ENCODE measurements at places on chromosomes 4 and X.

- peak; percentile 21 for DNase-seq
Observed at GRCh38 chrX:136711147-136711546, 63.2 kb downstream of the CD40LG start.

DNA sequence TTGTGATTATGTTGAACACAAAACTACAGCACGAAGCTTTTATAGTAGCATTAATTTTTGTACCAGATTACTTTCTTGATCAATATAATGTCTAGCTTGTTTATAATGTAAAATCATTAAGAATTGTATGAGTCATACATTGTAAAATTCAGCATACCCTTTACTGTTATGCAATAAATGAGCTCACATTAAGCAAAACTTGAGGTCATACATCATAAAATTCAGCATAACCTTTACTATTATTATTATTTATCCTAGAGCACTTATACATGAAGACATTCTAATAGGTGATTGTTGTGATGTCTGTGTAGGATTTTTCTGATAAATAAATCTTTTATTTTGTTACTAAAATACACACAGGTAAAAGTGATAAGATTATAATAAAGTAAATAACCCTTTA lies 49.4 kb downstream of the DTHD1 start:
- DNase-seq = no peak

DNA sequence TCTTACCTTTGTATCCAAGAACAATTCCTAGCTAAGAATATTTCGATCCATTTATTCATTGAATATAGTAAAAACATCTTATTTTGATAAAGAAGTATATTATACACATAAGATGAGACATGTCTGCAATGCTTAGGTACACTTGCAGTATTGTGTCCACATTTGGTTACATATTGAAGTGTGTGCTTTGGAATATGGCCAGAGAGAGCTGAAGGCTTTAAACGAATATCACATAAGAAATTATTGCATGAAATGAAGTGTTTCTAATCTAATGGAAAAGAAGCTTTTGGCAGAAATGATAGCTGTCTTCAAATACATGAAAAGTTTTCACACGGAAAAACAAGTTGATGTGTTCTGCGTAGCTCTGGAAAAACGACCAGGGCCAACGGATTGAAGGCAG lies 516.1 kb upstream of the ZFP42 start:
- DNase-seq = no peak

- no peak for DNase-seq
Observed at GRCh38 chr4:44025376-44026020, 423.1 kb downstream of the KCTD8 start.

GRCh38 chr4:128454881-128455280 lies 167.3 kb upstream of the PGRMC2 start:
- DNase-seq = no peak

- peak; percentile 64 for DNase-seq
Observed at GRCh38 chrX:10190367-10190766, 33.6 kb downstream of the CLCN4 start.

- DNase-seq = no peak
Observed at GRCh38 chrX:148854306-148854705, 353.9 kb downstream of the AFF2 start.

GRCh38 chr4:102338405-102338804 lies 6.9 kb downstream of the SLC39A8 start:
- DNase-seq = peak; percentile 6

DNA sequence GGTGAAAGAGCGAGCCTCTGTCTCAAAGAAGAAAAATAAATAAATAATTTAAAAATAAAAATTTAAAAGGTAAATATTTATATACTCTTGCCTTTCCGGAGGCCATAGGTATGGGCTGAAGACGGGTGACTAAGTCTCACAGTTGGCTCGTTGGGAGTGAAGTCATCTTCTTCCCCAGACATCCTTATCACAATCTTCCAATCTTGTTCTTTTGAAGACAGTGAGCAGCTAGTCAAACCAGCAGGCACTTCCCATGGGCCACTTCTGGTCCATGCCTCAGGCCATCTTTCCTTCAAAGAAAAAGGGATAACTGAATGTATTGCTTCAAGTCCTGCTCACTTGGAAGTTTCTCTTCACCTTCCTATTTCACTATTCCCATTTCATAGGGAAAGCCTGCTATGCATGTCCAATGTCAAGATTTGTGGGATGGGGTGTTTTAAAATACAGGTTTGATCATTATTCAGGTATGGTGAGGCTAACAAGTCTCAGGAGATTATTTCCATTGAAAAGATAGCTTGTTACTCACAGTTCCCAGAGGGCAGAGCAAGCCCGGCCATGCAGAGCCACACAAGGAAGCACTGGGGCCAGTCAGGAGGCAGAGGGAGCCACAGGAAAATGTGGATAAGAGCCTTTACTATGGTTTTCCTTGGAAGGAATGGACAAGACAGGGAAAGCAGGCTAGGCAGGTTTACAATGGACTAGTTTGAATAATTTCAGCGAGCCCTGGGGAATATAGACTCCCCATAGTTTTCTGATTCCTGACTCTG lies 33.3 kb upstream of the VCX2 start:
- no peak for DNase-seq

- no peak for DNase-seq
Observed at GRCh38 chr4:31580843-31581242, 860.7 kb downstream of the PCDH7 start.

- no peak for DNase-seq
Observed at GRCh38 chrX:79146640-79147390, 2.3 kb downstream of the GPR174 start.

GRCh38 chrX:18574591-18574990 lies 97.3 kb downstream of the RS1 start:
- peak; percentile 56 for DNase-seq

GRCh38 chrX:154074199-154074598 lies 23.3 kb downstream of the MECP2 start:
- no peak for DNase-seq

DNA sequence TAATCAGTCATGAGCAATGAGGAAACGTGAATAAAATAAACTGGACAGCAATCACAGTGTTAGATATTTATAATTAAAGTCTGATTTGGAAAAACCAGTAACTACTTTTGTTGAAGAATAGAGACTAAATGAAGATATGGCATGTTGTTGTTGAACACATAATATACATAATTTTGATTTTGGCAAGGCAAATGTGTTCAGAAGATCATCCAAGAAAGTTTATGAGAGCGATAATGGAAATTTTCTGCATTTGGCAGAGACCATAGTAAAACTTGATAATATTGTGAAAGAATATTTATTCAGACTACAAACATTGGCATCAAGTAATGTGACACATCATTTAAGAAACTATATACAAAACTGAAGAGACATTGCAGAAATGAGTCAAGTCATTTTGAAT lies 620.7 kb downstream of the TMA16 start:
- DNase-seq = no peak

DNA sequence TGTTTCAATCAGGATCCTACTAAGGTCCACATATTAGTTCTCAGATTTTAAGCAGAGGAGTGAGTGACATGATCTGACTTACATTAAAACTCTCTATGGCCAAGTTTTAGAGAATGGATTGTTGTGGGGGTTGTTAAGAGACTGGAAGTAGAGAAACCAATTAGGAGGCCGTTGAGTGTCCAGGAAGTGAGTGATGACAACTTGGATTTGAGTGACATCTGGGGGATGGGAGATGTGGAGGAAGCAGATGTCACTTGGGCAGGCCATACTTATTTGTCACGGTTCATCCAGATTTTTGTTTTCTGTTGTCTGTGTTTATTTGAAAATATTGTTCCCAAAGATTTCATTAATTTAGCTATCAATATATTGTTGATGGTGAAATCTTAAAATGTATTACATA lies 28.3 kb downstream of the ADD1 start:
- no peak for DNase-seq

- DNase-seq = no peak
Observed at GRCh38 chr4:160716551-160716950, 1447.2 kb downstream of the FSTL5 start.

- no peak for DNase-seq
Observed at GRCh38 chrX:22314211-22314610, 41.5 kb downstream of the CBLL2 start.

DNA sequence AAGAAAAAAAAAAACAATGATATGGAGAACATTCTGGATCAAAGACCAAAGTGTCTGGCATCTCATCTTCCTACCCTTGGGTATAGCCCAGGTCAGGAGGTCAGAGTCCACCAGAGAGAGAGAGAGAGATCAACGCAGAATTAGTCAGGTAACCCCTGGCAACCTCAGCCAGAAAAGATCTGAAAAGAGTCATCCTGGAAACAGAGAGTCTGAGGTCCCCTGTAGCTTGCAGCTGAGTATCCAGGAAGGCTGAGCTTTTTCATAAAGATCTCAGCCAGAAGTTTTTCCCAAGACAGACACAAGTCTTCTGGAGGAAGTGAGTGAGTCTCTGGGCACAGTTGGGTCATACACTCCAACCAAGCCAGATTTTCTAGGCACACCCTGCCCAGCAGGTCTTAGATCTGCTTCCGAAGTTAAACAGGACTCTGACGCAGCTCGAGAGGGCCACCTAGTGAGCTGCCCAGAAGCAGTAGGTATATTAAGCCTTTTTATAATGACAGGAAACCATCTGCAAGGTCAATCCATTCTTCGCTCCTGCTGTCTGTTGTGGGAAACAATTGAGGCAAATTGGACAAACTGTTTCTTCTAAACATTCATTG lies 35.7 kb downstream of the ACE2 start:
- DNase-seq = peak; percentile 47

DNA sequence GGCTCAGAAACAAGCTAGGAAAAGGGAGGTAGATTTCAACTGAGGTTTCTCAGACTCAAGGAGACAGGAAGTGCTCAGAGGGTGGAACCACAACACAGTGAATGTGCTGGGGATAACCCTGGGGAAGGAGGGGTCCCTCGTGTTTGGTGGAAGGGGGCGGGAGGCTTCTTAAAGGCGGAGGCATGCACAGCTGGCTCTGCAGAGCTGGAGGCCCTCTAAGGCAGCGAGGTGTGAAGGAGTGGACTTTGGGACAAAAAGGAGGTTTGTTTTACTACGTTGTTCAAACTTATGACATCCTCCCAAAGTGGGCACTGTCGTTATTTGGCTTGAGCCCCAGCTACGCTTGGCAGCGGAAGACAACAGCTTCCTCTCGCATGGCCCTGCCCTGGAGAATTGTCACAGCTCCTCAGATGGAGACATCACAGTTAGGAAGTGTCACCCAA lies 21.7 kb upstream of the MTM1 start:
- no peak for DNase-seq

- DNase-seq = no peak
Observed at GRCh38 chrX:107574054-107574683, 54.1 kb upstream of the PRPS1 start.

DNA sequence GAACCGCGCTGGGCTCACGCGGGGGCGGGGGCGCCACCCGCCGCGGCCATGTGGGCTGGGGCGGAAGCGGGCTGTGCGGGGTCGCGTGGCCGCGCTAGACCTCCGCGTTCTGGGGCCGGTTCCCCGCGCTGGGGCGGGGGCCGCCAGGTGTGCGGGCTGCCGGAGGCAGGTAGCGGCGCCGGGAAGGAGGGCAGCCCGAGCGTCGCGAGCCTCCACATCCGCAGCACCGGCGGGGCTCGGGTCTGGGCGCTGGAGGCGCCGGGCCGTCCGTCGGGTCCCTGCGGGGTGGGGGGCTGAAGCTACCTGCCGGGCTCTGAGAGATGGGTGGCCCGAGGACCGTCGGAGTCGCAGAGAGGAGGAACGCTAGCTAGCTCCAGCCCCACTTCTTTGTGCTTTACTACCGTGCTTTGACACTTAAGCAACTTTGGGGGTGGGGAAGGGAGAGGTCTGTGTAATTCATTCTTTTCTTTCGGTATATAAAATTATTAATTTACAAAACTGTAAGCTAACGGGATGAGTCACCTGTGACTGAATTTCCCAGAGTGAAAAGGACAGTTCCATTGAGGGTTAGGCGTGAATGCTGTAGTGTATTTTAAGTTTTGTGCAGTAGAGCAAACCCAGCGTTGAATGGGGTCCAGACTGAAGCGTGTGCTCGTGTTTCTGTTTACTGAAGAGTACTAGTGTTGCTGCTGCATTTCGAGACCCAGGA lies 689 bp downstream of the METAP1 start:
- no peak for DNase-seq

DNA sequence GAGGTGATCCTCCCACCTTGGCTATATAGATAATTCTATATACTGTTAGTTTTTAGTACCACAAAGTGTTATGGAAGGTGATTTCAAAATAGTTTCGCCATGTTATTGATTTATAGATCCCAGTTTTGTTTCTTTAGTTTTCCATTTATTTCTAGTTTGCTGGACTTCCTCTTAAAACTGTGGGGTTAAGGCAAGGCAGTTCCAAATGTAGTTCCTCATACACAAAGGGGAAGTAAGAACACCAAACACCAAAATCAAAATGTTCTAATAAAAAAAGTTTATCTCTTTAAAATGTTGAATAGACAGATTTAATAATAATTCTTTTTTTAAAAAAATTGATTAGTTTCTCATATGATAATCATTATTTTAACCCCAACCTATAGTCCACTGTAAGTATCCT lies 6.8 kb upstream of the CISD2 start:
- DNase-seq = no peak

DNA sequence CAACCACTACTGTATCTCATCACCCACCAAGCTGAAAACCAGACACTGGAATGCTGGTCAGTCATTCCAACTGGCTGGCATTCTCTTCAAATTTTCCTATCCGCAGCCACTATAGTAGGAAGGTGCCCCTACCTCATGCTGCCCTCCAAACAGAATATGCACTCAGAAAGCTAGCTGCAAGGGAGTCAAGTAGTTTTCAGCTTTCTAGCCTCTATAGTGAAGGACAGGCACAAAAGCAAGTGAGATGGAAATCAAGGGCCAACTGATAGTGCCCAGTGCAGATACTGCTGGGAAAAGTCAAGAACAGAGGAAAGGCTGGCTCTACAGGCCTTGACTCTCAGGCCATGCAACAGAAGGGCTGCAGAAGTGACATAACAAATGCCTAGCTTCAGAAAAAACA lies 47.2 kb downstream of the BCOR start:
- DNase-seq = no peak

DNA sequence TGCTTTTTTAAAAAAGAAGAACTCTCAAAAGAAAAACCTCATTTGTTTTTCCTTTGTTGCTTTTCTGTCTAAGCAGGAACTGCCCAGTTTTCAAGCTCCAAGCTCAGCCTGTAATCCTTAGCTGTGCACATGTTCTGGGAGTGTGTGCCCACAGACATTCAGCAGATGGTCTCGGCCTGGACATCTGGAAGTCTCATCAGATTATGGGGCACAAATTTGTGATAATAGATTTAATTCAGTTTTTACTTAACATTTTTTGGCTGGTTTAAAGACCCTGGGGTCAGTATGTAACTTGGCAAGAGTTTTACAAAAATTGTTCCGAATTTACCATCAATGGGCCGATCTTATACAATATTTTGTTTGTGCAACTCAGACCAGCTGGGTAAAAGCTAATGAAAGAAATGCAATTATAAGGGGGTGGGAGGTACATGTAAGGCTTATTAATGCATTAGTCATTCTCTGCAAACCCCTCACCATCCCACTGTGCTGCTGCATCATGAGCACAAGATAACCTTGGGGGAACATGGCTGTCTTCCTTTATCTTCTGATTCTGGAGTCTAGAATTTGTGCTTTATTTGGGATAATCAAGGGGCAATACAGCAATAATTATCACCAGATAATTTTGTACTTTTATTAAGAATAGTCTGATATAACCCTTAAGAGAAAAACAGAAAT lies 86.9 kb upstream of the PHOX2B start:
- DNase-seq = no peak

- no peak for DNase-seq
Observed at GRCh38 chr4:2353222-2354107, 65.0 kb downstream of the ZFYVE28 start.

Data from stromal cell of bone marrow (primary cell).